Non-pigmented ciliary epithelial cell (primary cell): ENCODE measurements at places on chromosomes 12 and 14.

DNA sequence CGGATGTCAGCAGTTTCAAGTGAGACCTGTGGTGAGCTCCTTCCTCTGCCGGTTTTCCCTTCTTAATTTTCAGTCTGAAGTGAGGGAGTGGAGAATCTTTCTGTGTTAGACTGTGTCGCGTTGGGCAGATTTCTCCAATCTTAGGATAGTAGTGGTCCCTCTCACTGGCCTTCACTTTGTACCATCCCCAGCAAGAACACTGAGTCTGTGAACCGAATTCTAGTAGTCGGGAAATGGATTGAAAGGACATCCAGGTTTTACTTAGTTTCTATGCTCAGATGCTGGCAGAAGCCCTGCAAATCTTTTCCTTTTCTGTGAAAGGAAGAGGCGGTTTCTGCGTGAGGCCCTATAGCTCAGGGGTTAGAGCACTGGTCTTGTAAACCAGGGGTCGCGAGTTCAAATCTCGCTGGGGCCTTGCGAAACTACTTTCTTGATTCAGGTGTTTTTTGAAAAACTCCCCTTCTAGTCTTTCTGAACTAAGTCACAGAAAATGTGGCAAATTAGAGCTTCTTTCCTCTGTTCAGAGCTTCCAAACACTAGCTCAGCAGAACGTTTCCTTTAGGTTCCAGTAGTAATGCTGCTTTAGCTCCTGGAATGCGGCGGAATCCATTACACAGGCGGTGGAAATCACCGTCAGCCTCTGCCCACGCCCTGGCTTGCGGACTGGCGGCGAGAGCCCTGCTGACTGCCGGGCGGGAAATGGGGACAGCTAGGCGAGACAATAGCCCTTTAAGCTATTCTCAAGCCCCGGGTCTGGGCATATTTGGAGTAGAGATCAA is 2.8 kb upstream of the RNASE4 start:
- peak; percentile 68 for DNase-seq

DNA sequence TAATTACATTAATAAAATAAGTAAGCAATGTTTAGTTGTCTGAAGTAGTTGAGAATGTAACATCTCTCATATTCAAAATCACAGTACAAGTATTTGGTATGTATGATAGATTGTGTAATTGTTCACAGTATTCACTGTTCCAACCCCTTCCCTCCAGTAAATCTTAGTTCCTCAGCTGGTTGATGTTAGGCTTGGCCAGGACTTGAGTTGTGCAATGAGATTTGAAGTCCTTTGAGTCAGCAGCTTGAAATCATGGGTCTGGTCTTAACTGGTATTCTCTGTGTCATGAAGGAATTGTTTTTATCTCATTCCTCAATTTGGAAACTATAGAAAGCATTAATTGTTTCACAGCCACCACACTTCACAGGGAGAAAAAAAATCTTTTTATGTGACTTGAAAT is 477.1 kb downstream of the FSCB start:
- DNase-seq, result no peak

DNA sequence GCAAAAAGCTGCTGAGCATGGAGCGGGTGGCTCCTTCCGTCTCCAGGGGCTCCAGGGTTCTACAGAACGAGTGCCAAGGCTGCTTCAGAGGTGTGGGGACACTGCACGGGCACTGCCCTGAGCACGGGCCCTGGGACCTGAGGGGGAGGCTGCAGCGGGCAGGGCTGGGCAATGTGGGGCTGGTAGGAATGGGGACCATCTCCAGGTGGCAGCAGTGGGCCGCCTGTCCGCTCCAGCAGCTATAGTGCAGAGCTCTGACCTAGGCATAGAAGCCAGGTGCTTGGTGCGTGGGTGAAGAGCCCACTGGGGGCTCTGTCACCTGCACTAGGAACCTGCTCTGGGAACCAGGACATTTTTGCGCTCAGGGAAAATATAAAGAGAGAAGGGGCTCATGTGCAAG is 22.3 kb downstream of the HDAC7 start:
- DNase-seq, result no peak

DNA sequence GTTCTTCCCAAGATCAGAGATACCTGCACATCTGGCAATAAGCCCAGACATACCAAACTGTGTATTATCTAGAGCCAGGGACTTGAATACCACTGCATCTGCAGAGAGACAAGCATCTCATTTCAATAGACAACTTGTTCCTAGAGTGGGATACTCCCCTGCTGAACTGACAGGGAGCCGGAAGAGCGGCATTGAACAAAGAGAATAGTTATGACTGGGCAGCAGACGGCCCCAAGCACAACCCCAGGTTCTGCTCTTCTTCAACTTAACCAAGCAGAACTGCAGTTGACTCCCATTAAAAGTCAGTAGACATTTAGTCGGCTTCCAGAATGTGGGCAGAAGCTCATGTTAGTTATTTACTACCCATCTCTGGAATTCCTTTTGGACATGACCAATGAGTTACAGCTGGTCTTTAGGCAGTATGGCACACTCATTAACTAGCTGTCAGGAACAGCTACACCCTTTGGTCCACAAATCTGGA is 112.9 kb downstream of the HMGA2 start:
- no peak for DNase-seq

DNA sequence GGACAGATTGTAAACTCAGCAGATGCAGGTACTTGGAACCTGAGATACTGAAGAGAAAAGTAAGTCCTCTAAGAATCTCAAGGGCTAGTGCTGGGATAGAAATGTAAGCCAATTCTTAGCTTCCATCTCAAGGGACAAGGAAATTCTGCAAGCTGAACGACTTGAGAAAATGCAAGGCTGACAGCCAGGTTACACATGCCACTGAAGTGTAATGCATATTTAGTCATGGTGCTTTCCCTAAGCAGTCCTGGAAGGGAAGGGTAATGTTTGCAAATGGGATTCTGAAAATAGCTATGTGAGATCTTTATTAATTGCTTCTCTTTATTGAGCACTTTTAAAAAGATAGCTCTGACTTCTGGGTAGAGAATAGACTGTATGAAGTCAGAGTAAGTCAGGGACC is 402.7 kb upstream of the SEL1L start:
- no peak for DNase-seq

DNA sequence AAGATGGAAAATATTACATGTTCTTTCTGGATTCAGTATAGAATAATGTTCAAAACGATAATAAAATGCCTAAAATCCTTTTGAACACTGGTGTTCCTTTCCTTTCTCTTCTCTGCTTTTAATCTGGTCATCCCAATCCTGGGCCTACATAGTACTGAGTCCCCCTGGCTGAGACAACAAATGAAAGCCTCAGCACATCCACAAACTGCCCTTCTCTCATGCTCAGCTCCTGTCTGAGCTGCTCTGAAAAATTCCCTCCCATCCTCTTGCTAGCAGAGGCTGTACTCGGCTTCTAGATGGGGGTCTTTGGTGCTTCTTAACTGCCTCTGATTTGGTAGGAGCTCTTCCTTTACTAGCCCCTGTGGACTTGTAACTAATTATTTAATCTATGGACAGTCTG is 232.3 kb downstream of the MED13L start:
- DNase-seq, result no peak
